ENCODE measurements at places on chromosomes 6 and 20.
A peak's percentile ranks its signal among the peaks of the same experiment; 100 is the strongest.

- DNase-seq, result no peak
Observed at GRCh38 chr20:57215826-57216471, 50.5 kb downstream of the BMP7 start.

- no peak for DNase-seq
Observed at GRCh38 chr6:46888031-46888430, 33.7 kb downstream of the ADGRF5 start.

- no peak for DNase-seq
Observed at GRCh38 chr6:111657146-111657545, 51.5 kb upstream of the TRAF3IP2 start.

DNA sequence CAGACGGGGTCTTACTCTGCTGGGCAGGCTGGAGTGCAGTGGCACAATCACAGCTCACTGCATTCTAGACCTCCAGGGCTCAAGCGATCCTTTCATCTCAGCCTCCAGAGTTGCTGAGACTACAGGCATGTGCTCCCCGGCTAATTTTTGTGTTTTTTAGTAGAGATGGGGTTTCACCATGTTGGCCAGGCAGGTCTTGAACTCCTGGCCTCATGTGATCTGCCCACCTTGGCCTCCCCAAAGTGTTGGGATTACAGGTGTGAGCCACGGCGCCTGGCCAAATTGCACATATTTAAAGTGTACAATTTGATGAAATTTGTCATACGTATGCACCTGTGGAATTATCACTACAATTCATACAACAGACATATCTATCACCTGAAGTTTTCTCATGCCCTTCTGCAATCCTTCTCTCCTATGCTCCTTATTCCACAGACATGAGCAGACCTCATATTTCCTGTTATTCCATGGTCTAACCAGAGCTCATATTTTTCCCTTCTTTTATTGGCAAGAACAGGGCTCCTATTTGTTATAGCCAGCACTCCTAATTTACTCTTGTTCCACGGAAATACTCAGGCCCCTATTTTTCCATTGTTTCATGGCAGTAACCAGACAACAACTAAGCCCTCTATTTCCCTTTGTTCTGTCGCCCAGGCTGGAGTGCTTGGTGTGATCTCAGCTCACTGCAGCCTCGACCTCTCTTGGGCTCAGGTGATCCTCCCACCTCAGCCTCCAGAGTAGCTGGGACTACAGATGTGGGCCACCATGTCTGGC, 2.2 kb upstream of the CSTL1 start:
- DNase-seq, result no peak

- DNase-seq, result no peak
Observed at GRCh38 chr6:150751296-150751695, 114.2 kb upstream of the MTHFD1L start.

DNA sequence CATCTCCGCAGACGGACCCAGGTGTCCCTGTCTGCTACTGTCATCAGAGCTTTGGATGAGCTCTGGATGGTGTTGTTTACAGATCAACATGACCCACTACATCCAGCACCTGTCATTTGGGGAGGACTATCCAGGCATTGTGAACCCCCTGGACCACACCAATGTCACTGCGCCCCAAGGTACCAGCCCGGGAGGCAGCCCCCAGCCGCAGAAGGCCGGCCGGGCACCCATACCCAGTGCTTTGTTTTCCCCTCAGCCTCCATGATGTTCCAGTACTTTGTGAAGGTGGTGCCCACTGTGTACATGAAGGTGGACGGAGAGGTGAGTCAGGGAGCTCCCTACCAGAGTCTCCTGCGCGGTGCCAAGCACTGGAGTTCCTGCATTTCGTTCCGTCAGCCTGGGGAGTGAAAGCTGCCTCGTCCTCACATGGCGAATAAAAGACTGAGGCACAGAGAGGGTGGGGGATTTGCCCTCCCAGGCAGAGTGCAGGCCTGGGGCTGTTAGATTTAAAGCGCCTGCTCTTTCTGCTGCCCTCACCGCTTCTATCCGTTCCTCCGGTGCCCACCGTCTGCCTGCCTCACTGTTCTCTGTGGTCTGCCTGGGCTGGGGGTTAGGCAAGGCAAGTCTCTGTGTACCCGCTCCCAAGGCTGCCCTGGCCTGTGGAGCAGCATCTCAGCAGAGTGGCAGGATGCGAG, 14.2 kb downstream of the ERGIC3 start:
- no peak for DNase-seq

GRCh38 chr6:150353445-150353844, 15.4 kb upstream of the IYD start:
- no peak for DNase-seq

DNA sequence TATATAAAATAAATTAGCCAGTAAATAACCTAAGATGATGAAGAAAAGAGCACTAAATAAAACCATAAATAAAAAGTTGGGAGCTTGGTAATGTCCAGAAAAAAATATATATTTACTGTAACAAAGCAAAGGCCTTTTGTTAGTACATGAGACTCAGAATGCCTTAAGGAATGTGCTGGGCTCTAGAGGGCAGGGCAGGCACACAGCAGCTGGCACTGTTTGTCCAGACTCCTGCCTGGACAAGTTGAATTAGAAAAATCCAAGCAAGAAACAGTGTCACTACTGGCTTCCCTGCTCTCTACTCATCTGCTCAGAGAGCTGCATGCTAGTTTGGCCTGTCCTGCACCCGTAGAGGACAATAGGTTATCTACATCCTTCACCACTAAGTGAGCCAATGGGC, 8.8 kb downstream of the DEFB129 start:
- DNase-seq, result no peak

DNA sequence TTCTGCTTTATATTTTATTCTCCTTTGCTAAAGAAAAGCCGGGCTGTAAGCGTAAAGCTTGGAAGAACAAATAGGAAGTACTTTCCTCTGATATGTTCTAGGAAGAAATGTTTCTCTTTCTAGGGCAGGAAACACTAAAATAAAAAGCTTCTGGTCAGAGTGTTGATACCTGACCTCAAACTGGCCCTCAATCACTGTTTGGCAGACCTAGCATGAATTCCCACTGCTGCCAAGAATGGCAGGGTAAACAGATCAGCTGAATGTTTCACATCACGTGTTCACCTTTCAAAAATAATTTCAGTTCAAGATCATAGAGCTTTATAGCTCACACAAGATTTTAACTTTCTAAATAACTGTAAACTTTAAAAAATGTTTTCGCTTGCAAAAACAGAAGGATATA, 2.9 kb downstream of the MPC1 start:
- no peak for DNase-seq

DNA sequence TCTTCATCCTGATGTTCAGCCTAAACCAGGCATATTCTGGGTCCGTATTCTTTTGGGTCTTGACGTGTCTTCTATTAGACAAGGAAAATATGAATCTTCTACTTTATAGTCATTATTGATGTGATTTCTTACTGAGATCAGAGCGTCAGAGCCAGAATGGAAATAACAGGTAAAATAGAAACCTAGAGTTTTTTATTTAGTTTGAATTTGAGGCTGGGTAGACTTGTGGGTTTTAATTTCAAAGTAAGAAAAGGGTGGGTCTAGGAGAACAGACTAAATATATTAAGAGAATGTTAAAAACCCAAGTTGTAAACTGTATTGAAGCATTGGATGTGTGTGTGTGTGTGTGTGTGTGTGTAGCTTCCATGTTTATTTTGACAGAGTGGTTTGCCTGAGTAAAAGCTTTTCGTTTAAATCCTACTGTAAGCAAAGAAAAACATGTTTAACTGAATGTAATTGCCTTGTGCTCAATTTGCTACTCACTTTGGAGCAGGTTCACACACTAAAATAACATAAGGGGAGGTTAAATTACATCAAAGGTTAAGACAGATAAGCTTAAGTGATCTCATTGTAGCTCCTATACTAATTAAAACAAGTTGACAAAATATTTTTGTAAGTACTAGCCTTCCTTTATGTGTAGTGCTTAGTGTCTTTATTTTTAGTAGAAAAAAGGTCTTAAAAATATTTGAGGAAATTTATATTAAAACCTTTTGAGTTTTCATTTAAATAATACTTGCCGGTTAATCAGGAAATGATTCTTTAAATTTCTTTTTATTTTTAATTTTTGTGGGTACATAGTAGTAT, 17.4 kb downstream of the HECA start:
- DNase-seq, result no peak

DNA sequence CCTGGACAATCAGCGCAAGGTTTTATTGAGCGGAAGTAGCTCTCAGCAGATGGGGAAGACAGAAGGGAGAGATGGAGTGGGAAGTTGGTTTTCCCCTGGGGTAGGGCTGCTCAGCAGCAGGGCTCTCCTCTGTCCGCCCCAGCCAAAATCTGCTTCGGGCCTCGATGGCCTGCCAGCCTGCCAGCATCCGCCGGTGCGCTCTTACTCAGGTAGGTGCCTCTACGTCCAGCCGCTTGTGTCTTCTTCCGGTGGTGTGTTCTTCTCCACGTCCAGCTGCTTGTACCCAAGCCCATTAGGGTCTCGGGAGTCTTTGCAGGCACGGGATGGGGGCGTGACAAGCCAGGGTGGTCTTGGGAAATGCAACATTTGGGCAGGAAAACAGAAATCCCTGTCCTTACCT, 1340.0 kb upstream of the MAP3K7 start:
- DNase-seq, result no peak

- DNase-seq, result peak; percentile 63
Observed at GRCh38 chr6:158706369-158706982, 56.6 kb downstream of the SYTL3 start.

- DNase-seq, result peak; percentile 9
Observed at GRCh38 chr6:164108869-164109769, 694.6 kb downstream of the QKI start.

GRCh38 chr6:11291582-11291981, 59.1 kb upstream of the NEDD9 start:
- no peak for DNase-seq

GRCh38 chr6:3456898-3457709, at the start of gene SLC22A23:
SLC22A23 (minus strand) TSS chr6:3457050; CDS start chr6:3456559, 491 bp downstream.
- DNase-seq, result peak; percentile 22

GRCh38 chr20:46175127-46175494, 57.0 kb downstream of the CD40 start:
- no peak for DNase-seq

DNA sequence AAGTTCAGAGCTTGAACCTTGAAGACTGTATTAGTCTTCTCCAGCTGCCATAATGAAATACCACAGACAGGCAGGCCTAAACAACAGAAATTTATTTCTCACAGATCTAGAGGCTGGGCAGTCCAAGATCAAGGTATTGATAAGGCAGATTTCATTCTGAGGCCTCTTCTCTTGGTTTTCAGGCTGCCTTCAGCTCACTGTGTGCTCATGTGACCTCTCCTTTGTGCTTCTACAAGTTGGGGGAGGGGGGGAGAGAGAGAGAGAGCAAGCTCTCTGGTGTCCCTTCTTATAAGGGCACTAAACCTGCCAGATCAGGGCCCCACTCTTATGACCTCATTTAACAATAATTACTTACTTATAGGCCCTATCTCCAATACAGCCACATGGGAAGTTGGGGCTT, 102.6 kb upstream of the RSPO3 start:
- DNase-seq, result no peak

GRCh38 chr6:42136508-42137193, 5.8 kb downstream of the C6orf132 start:
- no peak for DNase-seq

- DNase-seq, result no peak
Observed at GRCh38 chr6:168737481-168737880, 296.5 kb downstream of the SMOC2 start.

- DNase-seq, result peak; percentile 94
Observed at GRCh38 chr20:64255361-64256281, at the start of gene PCMTD2. PCMTD2 (plus strand) TSS chr20:64255748; CDS start chr20:64259966, 4,218 bp downstream.

GRCh38 chr20:47330933-47331708, 25.4 kb downstream of the ZMYND8 start:
- no peak for DNase-seq

DNA sequence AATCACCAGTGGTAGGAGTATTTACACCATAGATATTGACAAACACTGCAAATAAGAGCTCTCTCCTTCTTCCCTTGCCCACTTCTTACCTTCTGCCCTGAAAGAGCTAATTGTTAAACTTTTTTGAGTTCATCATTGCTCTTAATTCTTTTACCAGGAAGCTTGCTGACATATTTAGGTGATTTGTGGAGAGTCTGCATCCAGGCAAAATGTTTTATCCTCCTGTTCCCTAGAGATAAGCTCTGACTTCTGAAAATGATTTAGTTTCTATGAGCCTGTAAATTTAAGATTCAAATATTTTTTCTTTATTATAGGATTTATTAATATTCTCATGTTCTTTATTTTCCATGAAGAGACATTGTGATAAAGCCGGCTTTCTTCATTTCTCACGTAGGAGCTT, 81.5 kb downstream of the ADGRB3 start:
- DNase-seq, result no peak

- DNase-seq, result no peak
Observed at GRCh38 chr6:89485320-89485719, 52.4 kb downstream of the ANKRD6 start.

GRCh38 chr20:62979310-62979709, 26.8 kb downstream of the SLC17A9 start:
- DNase-seq, result no peak

DNA sequence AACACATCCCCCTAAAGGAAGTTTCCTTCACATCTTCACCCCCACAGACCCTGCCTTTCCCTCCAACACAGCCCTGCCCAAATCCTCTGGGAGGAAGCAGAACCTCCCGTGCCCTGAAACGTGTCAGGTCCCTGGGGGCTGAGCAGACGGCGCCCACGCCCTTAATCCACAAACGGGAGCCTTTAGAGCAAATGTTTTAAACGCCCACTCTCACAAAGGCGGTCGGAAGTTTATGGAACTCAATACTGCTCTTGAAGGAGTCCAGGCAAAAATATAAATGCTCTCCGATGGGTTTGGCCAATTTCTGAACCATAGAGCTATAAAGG, 237.1 kb upstream of the AFDN start:
- no peak for DNase-seq

- no peak for DNase-seq
Observed at GRCh38 chr20:17233626-17234025, 6.8 kb downstream of the PCSK2 start.

DNA sequence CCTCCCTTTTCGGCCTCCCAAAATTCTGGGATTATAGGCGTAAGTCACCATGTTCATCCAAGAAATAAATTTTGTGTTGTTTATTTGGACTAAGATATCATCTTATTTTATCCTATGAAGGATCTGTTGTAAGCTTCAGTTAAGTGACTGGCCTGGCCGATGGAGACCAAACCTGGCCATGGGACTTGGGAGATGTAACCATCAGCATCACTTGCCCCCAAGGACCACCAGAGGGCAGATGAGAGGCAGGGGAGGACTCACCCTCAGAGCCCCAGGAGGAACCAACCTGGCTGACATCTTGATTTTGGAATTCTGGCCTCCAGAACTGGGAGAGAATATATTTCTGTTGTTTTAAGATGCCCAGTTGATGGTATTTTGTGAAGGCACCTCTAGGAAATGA, 266.7 kb downstream of the CDH26 start:
- peak; percentile 53 for DNase-seq

Measured in NCI-H446 (cell line).